ENCODE measurements at places on chromosomes 7 and 10.

DNA sequence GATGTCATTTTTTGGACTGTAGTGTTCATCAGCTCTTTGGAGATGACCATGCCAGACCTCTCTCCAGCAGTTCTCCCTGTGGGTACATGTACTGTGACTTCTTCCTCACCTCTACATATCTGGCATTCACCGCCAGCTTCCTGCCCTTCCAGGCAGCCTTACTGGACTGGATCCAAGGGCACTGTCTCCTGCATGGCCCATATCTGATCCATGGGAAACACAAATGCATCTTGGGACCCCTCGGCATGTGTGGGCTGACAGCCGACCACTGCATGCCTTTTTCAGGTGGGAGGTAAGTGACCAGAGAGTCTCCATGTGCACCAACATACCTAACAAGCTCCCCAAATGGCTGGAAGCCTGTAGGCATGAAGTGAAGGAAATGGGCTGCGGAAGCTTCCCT lies 3.9 kb upstream of the BLVRA start:
- H3K36me3 ChIP-seq = no peaks in the 10 kb centered on the region
- H3K4me1 ChIP-seq = peaks cover 41% of the 10 kb centered on the region
- H3K27me3 ChIP-seq = no peaks in the 10 kb centered on the region
- H3K27ac ChIP-seq = no peak overlapping the region

DNA sequence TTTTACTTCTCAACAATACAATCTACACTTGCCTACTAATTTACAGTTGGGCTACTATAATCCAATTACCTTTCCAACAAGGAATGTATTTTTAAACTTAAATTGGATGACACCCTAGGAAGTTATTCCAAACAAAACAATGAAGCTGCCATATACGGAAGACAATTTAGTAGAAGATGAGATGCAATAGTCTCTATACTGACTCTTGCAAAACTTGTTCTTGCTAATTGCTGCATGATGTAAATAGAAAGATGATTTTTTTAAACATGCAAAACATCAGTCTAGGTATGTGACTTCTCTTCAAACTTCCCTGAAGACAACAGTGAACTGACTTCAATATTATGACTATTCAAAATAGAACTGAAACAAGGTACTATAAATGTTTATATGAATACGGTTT lies 17.6 kb downstream of the NT5C3A start:
- no peak for DNase-seq
- H3K4me1 ChIP-seq = peaks cover 5% of the 10 kb centered on the region
- H3K4me3 ChIP-seq = no peak overlapping the region
- H3K27ac ChIP-seq = no peak overlapping the region
- no peaks in the 10 kb centered on the region for H3K36me3 ChIP-seq

DNA sequence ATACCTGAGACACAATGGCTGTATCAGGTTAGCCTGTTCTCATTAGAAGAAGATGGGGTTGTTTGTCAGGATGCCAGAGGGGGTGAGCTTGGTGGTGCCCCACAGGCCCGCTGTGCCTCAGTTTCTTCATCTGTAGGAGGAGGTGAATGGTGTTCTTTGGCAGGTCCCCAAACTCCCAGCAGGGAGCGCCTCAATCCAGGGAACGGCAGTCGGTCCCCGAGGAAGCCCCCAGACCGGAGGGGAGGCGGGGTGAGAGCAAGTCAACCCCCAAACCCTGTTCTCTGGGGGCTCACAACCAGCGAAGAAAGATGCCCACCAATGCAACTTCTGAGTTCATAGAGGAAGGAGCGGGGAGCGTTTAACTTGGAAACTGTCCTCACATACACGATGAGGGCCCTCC lies 16.0 kb downstream of the C10orf105 start:
- no peaks in the 10 kb centered on the region for H3K27me3 ChIP-seq
- H3K4me3 ChIP-seq = no peak overlapping the region
- no peak overlapping the region for H3K27ac ChIP-seq
- H3K4me1 ChIP-seq = peaks cover 8% of the 10 kb centered on the region

GRCh38 chr7:124275411-124275810 lies 242.5 kb upstream of the TMEM229A start:
- no peaks in the 10 kb centered on the region for H3K36me3 ChIP-seq
- no peak overlapping the region for H3K27ac ChIP-seq
- DNase-seq = no peak
- no peaks in the 10 kb centered on the region for H3K4me1 ChIP-seq

DNA sequence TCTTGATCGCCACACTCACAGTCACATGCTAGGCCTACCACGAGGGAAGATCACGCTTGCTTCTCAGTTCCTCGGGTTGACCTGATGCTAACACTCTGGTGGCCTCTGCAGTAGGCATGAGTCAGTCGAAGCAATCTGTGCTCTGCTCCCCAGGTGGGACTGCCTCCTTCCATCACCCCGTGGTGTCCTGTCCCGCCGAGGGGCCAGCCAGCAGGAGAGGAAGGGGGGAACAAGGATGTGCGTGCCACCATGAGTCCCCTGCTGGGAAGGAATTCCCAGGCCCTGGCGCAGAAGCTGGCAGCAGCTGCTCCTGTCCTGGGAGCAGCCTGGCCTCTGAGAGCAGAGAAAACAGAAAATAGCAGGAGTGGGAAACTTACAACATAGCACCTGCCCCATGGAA lies 695.0 kb upstream of the NRP1 start:
- no peaks in the 10 kb centered on the region for H3K36me3 ChIP-seq
- H3K4me3 ChIP-seq = no peak overlapping the region
- H3K4me1 ChIP-seq = no peaks in the 10 kb centered on the region
- no peaks in the 10 kb centered on the region for H3K27me3 ChIP-seq

DNA sequence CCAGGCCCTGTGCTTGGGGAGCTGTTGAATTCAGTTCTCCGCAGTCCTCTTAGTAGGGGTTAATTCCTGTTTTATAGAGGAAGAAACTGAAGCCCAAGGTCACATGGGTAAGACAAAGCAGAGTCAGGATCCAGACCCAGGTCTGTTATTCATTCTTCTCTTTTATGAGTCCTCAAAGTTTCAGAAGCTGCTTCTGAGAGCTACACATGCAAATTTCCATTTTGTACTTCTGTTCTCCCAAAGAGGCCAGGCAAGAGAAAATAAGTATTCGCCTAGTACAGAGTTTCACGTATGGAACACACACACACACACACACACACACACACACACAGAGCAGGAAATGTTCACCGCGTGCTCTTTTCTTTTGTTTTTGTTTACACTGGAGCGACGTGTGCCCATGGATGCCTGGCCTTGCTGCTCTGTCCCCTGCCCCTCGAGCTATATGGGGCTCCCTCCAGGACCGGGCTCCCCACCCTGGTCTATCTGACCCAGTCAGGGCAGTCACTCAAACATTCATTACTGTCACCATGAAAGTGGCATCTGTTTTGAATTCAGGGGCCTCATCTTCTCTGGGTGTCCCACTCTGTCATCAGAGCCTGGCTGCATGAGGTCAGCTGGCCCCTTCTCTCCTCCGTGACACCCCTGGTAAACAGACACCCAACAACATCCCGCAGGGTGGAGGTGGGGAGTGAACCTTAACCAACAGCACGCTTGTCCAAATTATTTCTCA lies 84.4 kb downstream of the TNS3 start:
- DNase-seq = peak; percentile 52
- H3K4me3 ChIP-seq = no peak overlapping the region
- H3K27me3 ChIP-seq = no peaks in the 10 kb centered on the region
- H3K36me3 ChIP-seq = no peaks in the 10 kb centered on the region
- H3K4me1 ChIP-seq = peaks cover 47% of the 10 kb centered on the region

DNA sequence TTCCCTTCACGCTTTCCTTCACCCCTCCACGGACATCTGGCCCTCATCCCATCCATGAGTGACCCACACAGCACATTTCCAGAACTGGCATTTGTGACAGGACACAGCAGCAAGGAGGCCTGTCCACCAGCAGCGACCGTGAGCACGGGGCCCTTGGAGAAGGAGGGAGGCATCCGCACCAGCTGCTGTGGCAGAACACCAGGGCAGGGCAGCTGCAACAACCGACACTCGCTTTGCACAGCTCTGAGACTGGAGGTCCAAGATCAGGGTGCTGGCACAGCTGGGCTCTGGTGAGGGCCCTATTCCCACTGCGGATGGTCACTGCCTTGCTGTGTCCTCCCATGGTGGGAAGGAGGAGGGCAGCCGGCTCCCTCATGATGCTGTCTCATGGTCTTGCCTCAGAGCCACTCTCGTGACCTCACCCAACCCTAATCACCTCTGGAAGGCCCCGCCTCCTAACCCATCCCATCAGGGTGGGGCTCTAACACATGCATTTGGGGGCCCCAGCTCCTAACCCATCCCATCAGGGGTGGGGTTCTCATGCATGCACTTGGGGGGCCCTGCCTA lies 36.7 kb downstream of the PTPRN2 start:
- H3K27ac ChIP-seq = no peak overlapping the region
- no peak for DNase-seq
- no peak overlapping the region for H3K4me3 ChIP-seq
- H3K36me3 ChIP-seq = no peaks in the 10 kb centered on the region

- H3K36me3 ChIP-seq = no peaks in the 10 kb centered on the region
- no peak for DNase-seq
- H3K27ac ChIP-seq = no peak overlapping the region
Measured at GRCh38 chr7:89145801-89146200, 350.3 kb upstream of the TEX47 start.

DNA sequence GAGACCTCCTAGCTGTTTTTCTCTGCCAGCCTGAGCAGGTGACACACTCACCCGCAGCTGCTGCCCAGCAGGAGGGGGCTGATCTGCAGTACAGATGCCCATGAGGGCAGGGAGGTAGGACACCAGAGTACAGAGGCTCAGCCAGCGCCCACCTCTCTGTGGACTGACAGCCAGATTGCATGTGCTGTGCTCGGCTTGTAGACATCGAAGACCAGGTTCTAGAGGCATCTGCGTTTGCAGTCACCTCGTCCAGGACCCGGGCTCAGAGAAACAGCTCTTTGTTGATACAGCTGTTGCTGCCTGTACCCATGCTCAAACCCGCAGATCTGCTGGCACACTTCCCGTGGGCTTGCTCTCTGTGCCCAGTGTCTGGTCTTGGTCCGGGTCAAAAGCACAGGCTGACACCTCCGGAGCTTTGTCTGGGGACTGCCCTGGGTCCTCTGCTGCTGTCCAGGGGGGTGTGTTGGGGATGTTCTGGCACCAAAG lies 224.7 kb downstream of the GLRX3 start:
- H3K27me3 ChIP-seq = no peaks in the 10 kb centered on the region
- no peaks in the 10 kb centered on the region for H3K4me1 ChIP-seq
- DNase-seq = no peak
- no peak overlapping the region for H3K27ac ChIP-seq

GRCh38 chr10:71093531-71093930 lies 118.8 kb upstream of the UNC5B start:
- no peak overlapping the region for H3K4me3 ChIP-seq
- no peaks in the 10 kb centered on the region for H3K36me3 ChIP-seq
- H3K27ac ChIP-seq = no peak overlapping the region
- no peak for DNase-seq
- no peaks in the 10 kb centered on the region for H3K27me3 ChIP-seq
- H3K4me1 ChIP-seq = no peaks in the 10 kb centered on the region

DNA sequence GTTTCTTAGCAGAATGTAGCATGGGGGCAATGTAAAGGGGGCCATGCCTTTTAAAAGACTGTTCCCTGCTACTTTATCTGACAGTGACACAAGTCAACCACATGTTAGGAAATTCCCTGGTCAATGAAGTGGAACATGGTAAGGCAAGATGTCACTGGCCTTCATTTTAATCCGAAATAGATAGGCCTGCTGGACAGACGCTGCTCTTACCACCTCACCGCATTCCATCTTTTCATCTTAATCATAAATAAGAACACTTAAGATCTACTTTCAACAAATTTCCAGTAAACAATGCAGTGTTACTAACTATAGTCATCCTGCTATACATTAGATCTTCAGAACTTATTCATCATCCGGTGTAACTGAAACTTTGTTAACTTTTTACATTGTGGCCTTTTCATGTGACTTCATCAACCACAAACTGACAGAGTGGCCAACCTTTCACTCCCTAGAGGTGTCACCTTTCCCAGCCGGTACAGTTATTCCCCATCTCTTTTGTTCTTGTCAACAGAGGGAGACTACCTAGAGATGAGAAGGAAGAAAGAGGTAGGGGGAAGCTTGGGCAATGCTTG lies 15.6 kb downstream of the ASB4 start:
- no peaks in the 10 kb centered on the region for H3K27me3 ChIP-seq
- H3K27ac ChIP-seq = peak overlapping the region; percentile 56
- H3K4me1 ChIP-seq = peaks cover 8% of the 10 kb centered on the region
- peak overlapping the region; percentile 34 for H3K4me3 ChIP-seq

DNA sequence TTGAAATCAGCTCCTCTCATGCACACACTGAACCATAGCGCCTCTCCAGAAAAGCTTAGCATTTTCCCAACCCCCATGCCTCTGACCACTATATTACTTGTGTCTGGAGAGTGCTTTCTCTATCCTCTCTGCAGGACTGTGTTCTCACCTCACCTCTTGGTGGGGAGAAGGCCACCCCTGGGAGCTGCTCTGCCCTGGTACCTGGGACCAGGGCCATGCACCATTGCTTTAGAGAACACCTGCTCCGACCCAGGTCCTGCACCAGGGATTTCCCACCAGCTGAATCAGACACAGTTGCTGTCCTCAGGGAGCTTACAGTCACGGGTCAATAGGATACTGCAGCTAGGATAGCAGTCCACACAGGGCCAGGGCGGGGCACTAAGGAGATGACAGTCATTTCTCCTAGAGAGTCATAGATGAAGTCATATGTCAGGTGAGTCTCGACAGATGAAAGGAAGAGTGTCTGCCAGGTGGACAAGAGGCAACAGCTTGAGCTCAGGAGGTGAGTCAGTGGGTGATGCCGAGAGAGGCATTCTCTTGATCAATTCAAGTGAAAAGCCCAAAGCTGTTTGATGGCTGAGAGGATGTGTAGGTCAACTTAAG lies 619 bp upstream of the LMTK2 start:
- no peaks in the 10 kb centered on the region for H3K4me1 ChIP-seq
- H3K27ac ChIP-seq = no peak overlapping the region
- no peak overlapping the region for H3K4me3 ChIP-seq
- DNase-seq = no peak

DNA sequence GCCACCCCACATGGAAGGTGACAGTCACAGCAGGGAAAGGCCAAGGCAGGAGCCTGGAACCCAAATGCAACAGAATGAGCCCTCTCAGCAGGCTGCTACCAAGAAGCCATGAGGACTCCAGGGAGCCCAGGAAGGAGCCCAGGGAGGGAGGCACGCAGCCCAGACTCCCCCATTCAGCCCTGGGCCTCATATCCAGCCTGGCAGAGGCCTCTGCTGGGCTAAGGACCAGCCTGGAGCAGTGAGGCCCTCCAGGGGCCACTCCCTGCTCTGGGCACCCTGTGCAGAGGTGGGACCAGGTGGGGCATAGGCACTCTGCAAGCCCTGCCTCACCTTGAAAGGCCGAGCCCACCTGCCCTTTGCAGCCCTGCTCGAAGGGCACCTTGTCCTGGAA lies 25.8 kb upstream of the ZNF488 start:
- no peaks in the 10 kb centered on the region for H3K4me1 ChIP-seq
- no peaks in the 10 kb centered on the region for H3K27me3 ChIP-seq
- H3K4me3 ChIP-seq = no peak overlapping the region
- no peak for DNase-seq
- no peaks in the 10 kb centered on the region for H3K36me3 ChIP-seq
- H3K27ac ChIP-seq = no peak overlapping the region

DNA sequence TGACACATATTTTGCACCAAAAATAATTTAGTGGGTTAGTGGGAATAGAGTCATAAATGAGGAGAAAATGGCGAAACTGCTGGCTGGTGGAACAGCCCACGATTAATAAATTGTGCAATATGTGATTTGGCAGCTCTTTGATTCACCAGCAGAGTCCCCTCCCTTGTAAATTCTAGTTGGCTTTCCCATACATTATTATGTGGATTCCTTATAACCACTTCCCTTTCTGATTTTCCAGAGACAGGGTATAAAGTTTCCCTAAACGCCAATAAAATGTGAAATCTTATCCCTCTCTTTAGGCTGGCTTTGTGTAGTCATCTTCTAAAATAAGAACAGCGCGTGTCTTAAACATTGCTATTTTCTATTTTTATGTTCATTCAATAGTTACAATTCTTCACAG lies 149.4 kb upstream of the FERD3L start:
- no peaks in the 10 kb centered on the region for H3K4me1 ChIP-seq
- no peaks in the 10 kb centered on the region for H3K36me3 ChIP-seq
- DNase-seq = no peak
- H3K27ac ChIP-seq = no peak overlapping the region
